ENCODE measurements at places on chromosomes 4 and X.

- no peak for DNase-seq
These were observed 412.2 kb upstream of the ARX start for GRCh38 chrX:25427873-25428555.

- no peak for DNase-seq
These were observed 12.5 kb downstream of the USO1 start for GRCh38 chr4:75736862-75737261.

- no peak for DNase-seq
These were observed 281.1 kb downstream of the RAPGEF2 start for GRCh38 chr4:159384017-159384416.

GRCh38 chr4:73005514-73005913 is 64.0 kb downstream of the COX18 start:
- no peak for DNase-seq

- no peak for DNase-seq
These were observed 23.5 kb downstream of the RAP1GDS1 start for GRCh38 chr4:98284640-98285046.

DNA sequence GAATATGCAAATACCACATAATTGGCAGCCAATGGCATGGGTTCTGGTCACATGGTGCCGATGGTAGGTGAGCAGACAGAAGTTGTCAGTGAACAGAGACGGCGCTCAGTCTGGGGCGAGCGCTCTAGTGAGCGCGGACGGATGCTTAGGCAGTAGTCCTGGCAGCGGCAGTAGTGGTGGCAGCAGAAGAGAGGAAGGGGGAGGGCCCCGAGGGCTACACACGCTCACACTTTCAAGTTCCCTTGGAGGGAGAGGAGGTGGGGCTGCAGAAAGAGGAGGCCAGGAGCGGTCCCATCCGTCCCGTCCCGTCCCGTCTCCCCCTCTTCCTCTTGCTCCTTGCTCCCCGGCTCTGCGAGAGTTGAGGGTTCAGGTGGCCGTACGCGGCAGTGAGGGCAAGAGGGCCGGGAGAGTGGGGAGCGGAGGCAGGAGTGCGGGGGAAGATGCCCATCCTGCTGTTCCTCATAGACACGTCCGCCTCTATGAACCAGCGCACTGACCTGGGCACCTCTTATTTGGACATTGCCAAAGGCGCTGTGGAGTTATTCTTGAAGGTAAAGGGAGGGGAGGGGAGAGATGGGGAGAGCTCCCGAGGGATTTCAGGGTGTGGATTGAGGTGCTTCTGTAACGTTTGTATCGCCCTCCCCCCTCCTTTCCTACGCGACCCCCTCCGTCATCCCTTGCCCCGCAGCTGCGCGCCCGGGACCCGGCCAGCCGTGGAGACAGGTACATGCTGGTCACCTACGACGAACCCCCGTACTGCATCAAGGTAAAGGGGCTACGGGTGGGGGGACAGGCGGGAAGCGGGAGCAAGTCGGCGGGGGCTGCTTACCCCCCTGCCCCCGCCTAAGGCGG is at the start of gene INTS6L:
TSS of gene INTS6L (plus strand) at position 108 of the 852 bp plus-strand sequence. CDS start at position 441, 333 bp downstream.
- peak; percentile 93 for DNase-seq
